ENCODE measurements at places on chromosomes 6 and 20.

DNA sequence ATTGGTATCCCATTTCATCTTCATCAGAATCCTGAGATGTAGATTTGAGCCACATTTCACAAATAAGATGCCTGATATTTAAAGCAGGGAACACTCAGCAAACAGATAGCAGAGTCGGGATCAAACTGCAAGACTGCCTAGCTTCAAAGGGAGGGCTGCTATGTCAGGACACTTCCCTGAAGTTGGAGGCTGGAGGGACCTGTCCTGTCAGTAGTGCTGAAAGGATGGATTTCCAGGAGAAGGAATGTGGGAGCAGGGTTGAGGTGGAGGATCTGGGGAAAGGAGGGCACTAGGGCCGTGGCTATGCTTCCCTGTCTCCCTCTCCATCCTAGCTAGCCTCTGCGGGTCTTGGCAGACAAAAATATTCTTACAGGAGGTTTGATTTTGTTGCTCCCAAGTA is 32.2 kb downstream of the COX4I2 start:
- DNase-seq, result no peak

- no peak for DNase-seq
Observed at GRCh38 chr6:129516787-129517186, 193.2 kb downstream of the ARHGAP18 start.

DNA sequence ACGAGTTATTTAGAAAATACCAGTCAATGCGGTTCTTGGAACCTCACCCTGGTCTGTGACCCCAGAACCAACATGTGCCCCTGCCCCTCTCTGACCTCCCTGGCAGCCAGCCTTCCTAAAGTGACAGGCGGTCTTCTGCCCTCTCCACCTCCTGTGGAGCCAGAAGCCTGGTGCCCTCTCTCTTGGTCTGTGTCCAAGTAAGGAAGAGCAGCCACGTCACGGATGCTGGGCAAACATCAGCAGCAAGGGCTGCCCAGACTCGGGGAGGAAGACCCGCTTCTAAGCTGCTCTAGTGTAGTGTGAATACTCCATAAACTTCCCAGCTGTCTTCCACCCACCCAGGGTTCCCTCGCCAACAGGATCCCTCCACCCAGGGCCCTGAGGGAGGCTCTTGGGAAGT is 272.4 kb downstream of the BMP7 start:
- DNase-seq, result no peak

DNA sequence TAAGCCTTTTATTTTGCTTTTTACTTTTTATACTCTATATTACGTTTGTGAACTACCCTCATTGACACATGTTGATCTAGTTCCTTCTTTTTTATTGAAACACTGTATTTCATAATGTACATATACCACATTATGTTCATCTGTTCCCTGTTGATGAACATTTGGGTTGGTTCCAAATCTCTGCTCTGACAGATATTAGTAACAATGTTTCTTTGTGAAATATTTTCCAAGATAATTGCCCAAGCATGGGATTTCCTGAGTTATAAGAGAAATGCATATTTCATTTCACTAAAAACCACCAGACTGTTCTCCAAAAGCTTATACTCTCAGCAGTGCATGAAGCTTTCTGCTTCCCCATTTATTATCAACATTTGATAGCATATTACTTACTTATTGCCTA is 44.2 kb upstream of the TNFRSF21 start:
- DNase-seq, result no peak

DNA sequence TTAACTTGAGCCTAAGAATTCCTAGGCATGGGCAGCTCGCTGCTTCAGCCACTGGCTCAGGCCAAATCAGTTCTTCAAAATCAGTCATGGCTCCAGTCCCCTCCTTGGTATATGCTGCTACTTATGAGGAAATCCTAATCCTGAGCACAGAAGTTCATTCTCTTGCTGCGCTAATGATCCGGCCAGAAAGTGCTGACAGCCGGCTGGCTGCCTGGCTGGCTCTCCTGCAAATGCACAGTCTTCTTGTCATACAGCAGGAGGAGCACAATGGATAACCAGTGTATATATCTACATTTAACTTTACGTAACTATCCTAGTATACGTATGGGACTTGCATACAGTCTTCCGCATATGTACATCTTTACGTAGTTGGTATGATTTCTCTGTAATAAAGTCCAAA is 500.8 kb downstream of the PRKN start:
- no peak for DNase-seq

GRCh38 chr6:115733426-115733825 is 327.3 kb downstream of the FRK start:
- DNase-seq, result no peak

- DNase-seq, result no peak
Observed at GRCh38 chr6:36224918-36225461, 28.4 kb downstream of the BRPF3 start.

GRCh38 chr6:158358450-158359077 is 46.3 kb downstream of the TULP4 start:
- DNase-seq, result no peak

DNA sequence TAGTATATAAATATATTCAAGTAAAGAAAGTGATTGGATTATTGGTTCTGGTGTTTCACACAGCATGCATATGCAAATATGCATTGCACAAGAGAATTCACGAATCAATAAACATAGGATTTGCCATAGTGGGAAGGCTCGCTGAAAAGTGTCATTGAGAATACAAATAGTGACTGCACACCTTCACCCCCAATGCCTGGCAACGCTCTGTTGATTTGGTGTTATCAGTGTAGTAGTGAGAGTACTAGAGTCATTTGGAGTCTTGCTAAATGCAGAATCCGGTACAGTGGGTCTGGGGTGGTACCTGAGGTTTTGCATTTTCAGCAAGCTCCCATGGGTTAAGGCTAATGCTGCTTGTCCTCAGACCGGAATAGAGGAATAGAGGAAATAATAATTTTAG is 49.7 kb upstream of the NAA20 start:
- DNase-seq, result no peak

DNA sequence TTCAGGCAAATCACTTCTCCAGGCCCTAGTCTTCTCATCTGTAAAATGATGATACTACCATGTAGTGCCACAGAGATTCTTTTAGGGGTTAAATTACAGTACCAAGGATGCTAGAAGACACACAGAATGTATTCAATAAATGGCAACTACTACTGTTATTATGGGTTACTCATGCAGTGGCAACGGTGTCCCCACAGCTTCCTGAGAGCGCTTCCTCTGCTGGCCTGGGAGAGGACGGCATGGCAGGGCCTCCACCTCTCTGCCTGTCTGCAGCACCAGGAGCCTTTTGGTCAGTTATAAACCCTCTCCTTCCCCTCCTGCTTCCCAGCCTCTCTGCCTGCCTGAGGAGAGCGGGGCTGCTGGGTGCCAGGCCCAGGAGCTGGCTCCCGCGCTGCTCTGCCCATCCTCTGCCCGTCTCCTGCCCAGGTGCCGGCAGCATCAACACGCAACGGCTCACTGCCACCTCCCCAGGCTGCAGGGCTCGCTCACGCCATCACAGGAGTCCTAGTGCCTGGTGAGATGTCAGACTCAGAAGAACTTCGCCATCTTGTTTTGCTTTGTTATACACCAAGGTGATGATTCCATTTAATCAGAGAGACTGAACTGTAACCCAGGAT is 170.6 kb downstream of the FOXC1 start:
- DNase-seq, result no peak

GRCh38 chr20:50628332-50628731 is 63.0 kb downstream of the RIPOR3 start:
- DNase-seq, result no peak

- DNase-seq, result no peak
Observed at GRCh38 chr20:14568701-14569100, 231.3 kb upstream of the FLRT3 start.

DNA sequence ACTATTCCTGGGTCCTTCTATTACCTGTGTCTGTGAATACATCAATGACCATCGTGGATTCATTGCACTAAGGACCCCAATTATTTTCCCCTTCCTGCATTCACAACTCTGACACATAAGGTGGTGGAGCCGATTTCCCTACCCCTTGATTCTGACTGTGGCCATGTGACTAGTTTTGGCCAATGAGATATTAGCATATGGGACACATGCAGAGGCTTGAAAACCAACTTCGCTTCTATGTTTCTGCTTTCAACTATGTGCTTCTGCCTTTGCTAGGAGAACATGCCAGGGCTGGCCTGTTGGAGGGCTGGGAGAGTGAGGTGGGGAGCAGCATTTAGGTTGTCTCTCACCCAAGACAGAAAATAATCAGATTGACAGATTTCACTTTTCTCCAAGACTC is 483.1 kb upstream of the JAG1 start:
- no peak for DNase-seq

- no peak for DNase-seq
Observed at GRCh38 chr6:35650015-35650414, 38.7 kb downstream of the FKBP5 start.

- DNase-seq, result no peak
Observed at GRCh38 chr6:17012421-17013225, 89.2 kb upstream of the STMND1 start.

DNA sequence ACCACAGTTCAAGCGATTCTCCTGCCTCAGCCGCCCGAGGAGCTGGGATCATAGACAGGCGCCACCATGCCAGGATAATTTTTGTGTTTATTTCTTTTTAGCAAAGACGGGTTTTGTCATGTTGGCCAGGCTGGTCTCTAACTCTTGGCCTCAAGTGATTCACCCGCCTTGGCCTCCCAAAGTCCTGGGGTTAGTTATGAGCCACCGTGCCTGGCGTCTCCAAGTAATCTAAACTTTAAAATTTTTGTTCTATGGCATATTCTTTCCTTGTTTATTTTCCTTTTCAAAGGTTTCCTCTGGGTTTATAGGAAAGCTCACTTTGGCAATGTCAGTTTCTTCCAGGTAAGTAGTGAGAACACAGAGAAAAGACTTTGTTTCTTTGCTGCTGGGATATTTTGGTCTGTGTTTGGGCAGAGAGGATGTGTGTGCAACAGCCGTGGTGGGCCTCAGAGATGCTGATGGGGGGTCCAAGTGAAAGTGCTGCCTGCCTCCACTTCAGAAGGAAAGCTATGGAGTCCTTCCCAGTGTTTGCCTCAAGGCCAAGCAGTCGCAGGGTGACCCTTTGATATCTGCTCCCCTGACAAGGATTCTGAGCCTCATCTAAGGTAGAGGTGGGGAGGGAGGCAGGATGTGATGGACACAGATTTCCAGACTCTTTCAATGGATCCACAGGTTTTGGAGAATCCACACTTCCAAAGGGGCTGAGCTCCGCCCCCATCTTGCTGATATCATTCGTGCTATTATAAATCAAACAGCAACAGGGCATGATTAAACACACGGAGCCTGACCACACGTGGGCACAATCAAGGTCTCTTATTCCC is 2.3 kb downstream of the LRP11 start:
- DNase-seq, result no peak

DNA sequence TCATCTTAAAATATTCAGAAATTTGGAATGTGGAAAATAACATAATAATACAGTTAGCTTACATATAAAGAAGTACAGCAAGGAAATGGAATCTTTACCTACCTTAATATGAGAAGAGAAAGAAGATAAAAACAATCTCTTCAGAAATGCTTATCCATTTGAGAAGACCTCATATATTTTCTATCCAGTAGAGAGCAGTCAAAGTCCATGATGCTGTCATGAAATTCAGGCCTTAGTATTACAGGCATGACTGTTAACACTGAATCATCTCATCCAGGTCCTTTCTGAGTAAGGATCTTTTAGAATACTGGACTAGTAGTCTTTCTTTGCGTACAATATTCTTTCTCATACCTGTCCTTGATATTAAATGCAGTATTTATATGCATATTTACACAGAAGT is 713.4 kb downstream of the CD109 start:
- DNase-seq, result peak; percentile 85

DNA sequence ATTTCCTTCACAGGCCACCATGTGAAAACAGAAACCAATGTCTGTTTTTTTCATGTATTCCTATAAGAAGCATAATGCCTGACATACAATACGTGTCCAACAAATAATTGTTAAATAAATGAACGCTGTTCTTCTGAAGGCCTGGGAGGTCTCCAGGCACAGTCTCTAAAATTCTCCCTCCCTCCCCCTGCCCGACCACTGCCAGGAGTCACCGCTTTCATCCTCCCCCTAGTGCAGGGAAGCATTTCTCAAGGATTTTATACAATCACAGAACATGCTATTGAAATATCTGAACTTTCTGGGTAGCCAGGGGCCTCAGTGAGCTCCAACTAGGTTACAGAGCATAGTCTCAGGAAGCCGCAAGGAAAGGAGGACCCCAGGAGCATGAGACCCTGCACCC is 95.3 kb downstream of the ZNF217 start:
- DNase-seq, result no peak

GRCh38 chr6:132063204-132063603 is 112.0 kb upstream of the CCN2 start:
- no peak for DNase-seq

DNA sequence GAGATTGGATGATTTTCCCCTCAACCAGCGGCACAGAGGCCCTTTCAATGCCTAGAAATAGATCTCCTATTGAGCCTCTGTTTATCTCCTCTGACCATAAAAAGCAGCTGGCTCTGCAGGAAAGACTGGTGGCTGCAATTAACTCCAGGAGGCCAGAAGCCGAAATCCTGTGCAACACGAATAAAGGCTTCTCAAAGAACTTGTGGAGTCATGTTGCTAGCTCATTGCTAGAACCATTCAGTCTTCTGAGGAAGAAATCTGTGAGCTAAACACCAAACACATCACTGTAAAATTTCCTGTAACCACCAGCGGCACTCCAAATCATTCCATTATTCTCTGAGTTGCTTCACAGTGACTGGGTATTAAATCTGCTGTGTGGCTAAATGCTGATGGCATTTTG is 49.1 kb upstream of the TPD52L1 start:
- no peak for DNase-seq

- DNase-seq, result peak; percentile 75
Observed at GRCh38 chr20:51193066-51193772, 170.3 kb upstream of the KCNG1 start.

- no peak for DNase-seq
Observed at GRCh38 chr6:126716032-126716431, 376.1 kb downstream of the CENPW start.

GRCh38 chr20:13461849-13462458 is 176.8 kb downstream of the TASP1 start:
- DNase-seq, result no peak

- DNase-seq, result no peak
Observed at GRCh38 chr20:3748073-3748472, 15.6 kb downstream of the HSPA12B start.

DNA sequence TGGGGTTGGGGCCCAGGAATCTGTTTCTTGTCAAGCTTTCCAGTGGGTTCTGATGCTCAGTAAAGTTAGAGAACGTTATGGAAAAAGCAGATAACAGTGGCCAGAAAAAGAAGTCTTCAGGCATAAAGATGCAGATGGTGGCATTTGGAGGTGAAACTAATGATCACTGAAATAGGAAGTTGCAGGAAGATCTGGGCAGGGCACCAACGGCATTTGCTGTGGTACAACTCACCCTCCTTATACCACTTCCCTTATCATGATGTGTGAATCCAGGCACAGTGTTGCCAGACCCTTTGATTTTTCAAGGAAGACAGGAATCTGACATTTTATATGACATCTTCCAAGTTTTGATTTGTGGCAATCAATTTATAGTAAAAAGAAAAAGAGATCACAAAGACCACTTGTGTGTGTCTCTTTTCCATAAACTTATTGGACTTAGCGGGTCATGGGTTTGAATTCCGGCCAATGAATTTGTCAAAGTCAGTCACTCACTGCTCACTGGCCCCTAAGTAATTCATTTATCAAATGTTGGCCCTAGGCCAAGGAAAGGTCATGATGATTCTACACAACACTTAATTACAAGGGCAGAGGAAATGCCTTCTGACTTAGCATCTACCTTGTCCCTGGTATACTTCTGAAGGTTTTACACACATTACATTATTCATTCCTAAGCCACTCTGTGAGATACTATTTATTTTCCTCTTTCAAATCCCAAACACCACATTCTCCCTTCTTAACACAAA is 37.6 kb downstream of the LAMP5 start:
- DNase-seq, result peak; percentile 4
